RWPE2 (cell line): ENCODE measurements at places on chromosomes 7 and 10.

GRCh38 chr7:141027043-141027442 lies 12.3 kb upstream of the MRPS33 start:
- DNase-seq: no peak

DNA sequence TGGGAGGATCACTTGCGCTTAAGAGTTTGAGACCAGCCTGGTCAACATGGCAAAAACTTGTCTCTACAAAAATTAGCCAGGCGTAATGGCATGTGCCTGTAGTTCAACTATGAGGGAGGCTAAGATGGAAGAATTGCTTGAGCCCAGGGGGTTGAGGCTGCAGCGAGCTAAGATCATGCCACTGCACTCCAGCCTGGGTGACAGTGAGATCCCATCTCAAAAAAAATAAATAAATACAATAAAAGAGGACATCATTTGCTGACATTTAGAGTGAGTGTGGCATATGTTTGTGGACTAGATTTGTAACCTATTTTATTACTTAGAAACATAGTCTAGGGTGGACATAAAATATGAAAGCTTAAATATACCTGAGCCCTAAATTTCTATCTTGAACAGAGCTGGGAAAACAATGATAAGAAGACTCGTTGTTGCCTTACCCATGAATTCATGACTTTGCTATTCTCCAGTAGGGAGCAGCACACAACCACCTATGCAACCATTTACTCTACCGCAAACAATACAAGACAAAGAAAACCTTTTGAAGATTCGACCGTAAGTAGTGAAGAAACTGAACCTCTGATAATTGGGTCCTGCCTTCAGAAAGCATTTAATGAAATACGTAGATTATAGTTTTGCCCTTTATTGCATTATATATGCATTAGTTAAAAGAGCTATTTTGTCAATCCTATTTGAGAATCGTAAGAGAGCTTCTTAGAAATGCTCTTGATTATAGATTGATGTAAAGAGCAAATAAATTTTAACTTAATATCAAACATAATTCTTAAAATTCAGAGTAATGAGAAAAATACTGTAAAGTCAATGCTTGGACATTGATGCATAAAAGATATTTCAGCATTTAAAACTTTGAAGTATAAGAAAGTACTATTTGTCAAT lies 83.5 kb downstream of the GNAT3 start:
- DNase-seq: no peak

- DNase-seq: no peak
Measured at GRCh38 chr10:98483658-98484057, 36.9 kb upstream of the HPS1 start.

- DNase-seq: no peak
Measured at GRCh38 chr7:139047970-139048369, 12.1 kb upstream of the ZC3HAV1L start.

- no peak for DNase-seq
Measured at GRCh38 chr10:88892222-88892967, 12.3 kb downstream of the STAMBPL1 start.

GRCh38 chr10:100803492-100803891 lies 58.1 kb downstream of the PAX2 start:
- DNase-seq: no peak

GRCh38 chr7:51017576-51018535 lies 235.2 kb upstream of the GRB10 start:
- no peak for DNase-seq

- DNase-seq: no peak
Measured at GRCh38 chr7:29289156-29290021, 94.8 kb downstream of the CHN2 start.

DNA sequence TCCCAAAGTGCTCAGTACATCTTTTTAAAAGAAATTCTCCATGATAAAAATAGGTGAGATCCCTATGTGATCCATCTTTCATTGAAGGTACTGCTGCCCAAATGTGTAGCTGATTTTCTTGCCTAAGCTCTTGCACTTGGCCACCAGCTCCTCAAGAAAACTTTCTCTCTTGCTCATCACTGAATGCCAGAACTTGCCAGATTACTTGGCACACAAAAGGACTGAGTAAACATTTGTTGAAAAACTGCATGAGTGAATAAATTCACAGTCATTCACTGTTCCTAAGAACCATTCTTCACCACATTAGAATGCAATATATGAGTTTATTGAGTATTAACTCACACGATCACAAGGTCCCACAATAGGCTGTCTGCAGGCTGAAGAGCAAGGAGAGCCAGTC lies 99.9 kb downstream of the TRIL start:
- no peak for DNase-seq

- DNase-seq: no peak
Measured at GRCh38 chr7:33872870-33873269, 32.5 kb upstream of the BMPER start.

DNA sequence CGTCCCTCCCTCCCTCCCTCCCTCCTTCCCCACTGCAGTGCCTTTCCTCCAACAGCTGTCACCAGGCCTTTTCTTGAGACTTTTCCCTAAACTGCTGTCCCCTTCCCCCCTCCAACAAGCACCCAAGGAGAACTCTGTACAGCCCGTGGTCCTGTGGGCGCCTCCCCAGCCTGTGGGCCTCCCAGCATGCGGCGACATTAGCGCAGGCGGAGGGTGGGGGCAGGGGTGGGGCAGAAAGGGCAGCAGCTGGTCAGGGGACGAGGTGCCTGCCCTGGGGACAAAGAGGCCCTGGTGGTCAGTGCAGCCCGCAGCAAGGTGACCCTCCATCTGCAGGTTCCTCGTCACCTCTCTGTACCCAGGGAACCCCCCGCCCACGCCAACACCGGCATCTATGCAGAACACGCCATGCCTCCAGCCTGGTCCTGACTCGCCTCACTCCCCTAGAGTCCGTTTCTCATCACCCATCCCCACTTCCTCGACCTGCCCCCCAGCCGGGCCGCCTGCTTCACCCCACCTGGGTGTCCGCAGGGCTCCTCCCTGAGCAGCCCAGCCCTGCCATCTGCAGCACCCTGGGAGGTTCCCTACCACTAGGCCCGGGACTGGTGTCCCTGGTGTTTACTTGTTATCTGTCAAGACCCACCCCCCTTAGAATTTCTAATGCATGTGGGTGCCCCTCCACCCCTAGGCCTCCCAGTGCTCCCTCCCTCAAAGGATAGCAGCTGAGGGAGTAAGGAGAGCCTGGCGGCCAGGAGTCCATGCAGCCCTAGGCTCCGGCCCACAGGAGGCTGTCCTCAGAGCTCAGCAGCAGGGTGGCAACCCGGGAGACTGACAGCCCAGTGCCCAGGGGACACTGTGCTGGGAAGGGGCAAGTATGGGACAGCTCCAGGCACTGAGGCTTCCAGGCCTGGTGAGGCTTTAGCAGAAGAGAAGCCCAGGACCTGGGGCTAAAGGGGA lies 147.8 kb downstream of the ARHGAP22 start:
- peak; percentile 61 for DNase-seq

DNA sequence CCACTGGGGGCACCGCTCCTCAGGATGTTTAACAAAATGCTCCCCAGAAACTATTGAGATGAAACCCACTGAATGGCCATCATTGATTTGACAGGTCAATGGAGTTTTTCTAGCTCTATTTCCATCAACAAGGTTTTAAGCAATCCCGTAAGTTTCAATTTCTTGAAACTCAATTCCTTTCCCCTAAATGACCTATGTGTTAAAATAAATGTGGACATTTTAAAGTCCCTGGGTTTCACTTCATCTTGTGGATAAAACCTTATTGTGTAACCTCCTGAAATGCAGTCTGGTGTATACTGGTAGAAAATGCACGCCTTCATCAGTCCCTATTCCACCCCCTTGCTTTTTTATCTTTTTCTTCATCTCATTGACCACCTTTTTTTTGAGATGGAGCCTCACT lies 8.9 kb upstream of the C7orf33 start:
- no peak for DNase-seq

- DNase-seq: no peak
Measured at GRCh38 chr7:123635551-123636359, 19.9 kb upstream of the LMOD2 start.

DNA sequence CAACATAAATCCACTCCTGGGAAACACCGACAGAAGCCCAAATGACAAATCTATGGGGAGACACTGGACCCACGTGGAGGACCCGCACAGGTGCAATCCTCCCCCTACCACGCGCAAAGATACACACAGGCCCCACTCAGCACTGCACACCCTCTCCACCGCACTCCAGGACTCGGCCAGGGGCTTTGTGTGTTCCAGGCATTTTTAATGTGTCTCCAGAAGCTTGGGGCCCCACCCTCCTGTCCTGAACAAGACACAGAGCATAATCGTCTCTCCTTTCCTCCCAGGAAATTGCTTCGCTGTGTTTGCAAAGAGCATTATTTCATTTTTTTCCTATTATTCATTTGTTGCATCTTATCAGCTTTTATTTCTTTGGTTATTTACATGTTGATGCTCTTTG lies 82.8 kb downstream of the GLI3 start:
- DNase-seq: no peak

DNA sequence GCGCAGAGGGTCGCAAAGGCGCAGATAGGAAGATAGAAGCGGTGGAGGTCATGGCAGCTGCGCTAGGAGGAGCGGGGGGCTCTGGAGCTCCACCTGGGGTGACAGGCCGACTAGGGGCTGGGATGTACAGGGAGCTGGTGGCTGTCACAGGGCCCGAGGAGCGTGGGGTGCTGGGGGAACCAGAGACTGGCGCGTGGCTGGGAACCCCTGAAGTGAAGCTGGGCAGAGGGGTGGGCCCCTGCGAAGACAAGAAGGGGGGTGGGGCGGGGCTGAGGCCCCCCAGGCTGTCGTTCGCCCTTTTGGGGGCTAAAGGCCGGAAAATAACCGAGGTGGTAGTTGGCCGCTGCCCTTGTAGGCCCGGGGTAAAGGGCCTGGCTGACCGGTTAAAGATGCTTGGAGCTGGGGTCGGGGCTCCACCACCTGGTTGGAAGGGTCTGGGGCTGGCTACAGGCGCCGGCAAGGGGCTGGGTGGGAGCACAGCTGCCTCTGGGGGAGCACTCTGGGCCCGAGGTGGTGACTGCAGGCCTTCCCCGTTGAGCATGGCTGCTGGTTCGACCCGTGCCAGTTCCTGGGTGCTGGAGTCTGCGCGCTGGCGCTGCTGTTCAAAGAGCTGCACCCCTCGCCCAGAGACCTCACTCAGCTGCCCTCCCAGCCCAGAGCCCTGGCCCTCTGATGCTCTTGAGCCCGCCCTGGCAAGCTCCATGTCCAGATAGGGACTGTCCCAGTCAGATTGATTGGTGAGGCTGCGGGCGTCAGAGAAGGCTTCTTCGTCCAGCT lies 6.8 kb upstream of the MYOZ1 start:
- DNase-seq: no peak

- DNase-seq: no peak
Measured at GRCh38 chr7:23226844-23227450, 19.6 kb upstream of the GPNMB start.

GRCh38 chr7:12609561-12609960 lies 39.0 kb downstream of the SCIN start:
- no peak for DNase-seq

DNA sequence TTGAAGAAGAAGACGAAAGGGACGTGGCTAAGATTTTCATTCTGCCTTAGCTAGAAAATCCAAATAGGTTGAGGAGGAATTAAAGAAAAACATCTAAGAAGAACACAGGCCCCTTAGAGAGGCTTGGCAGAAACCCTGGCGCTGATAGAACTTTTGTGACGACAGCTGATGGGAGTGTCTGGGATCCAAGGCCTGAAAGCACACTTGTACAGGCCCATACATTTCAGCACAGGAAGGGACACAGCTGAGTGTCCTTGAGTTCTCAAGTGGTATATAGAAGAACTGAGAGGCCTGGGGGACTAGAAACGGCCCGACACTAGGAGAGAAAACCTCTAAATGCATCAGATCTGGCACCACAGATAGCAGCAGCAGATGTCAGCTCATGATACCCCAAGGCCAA lies 39.5 kb downstream of the PRPS1L1 start:
- no peak for DNase-seq
